Activated naive CD4-positive, alpha-beta T cell treated with anti-CD3 and anti-CD28 coated beads for 36 hours (primary cell): ENCODE measurements at places on chromosomes 16 and 17.

GRCh38 chr17:28188841-28189263, 130.1 kb upstream of the TMEM97 start:
- DNase-seq: no peak

DNA sequence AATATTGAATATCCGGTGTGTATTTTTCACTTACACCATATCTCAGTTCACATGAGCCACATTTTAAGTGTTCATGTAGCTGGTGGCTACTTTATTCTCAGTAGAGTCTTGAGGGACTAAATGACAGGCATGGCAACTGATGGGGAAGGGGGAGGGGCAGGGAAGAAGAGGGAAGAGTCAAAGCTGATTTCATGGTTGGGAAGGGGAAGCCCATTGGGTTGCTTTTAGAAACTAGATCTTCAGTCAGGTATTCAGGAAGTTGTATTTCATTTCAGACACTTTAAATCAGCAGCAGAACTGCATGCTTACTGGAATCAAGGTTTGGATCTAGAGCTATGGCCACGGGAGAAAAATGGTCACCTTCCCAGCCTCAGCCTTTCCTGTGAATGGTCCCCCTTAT, 2.9 kb upstream of the WIPI1 start:
- DNase-seq: peak; percentile 60

DNA sequence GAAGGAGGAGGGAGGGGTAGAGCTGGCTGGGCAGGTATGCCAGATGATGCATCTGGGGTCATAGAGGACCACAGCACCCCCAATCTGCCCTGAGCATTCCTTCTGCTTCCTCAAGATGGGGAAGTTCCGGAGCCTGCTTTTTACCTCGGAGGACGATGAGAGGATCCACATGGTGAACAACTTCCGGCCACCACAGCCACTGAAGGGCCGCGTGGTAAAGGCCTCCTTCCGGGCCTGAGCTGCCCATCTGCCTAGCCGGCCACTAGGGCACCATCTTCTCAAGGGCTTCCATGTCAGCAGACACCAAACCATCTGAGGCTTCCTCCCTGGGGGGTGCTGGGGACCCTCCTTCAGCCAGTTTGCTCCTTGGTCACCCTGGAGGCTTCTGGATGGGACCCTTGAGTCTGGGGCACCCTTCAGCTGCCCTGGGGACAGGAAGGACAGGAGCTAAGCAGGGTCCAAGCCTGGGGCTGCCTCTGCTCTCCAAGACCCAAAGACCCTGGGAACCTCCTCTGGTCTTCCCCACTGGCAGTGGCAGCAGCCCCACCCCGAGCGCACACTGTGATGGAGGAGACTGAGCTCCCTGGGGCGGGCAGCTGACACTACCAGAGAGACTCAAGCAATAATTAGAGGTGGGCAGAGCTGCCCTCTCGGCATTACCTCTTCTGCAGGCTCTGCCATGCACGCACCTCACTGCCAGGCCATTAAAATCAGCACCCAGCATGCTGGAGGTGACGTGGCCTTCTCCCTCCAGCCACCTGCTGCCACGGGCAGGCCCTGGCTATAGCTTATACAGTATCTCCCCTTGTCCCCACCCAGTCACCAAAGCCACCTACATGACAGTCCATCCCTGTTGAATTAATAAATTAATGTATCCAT, 9.3 kb downstream of the CA7 start:
- no peak for DNase-seq

GRCh38 chr17:5513628-5514027, 27.3 kb downstream of the MIS12 start:
- peak; percentile 14 for DNase-seq

DNA sequence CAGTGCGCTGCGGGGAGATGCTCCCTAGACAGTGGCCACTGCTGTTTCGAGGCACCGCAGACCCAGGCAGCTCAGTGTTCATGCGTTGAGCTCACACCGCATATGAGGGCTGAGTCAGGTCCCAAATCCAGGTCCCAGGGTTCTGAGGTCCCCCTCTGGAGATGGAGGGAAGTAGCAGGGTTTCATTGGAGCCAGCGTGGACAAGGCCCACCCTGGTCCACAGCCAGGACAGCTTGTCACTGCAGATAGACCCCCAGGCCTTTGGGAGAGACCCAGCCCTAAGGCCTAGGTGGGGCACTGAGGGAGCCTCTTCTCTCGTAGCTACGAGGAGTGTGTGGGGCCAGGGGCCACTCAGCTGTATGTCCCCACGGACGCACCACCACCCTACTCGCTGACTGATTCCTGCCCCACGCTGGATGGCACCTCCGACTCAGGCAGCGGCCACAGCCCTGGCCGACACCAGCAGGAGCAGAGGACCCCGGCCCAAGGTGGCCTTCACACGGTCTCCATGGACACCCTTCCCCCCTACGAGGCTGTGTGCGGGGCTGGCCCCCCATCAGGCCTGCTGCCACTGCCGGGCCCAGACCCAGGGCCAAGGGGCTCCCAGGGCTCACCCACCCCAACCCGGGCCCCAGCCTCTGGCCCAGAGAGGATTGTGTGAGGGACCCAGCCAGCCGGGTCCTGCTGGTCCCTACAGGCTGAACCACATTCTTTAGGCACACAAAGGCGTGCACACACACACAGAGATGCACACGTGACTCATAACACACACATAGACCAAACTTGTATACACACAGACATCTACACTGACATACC, 53.4 kb downstream of the BEAN1 start:
- DNase-seq: no peak

- DNase-seq: no peak
Measured at GRCh38 chr17:31275116-31275515, 21.9 kb downstream of the OMG start.
